Dorsolateral prefrontal cortex (tissue), 122 donors: ENCODE measurements at places on chromosomes 7 and 10. TPM values are rescaled to one million over a fixed set of nuclear protein-coding genes. Genes with fewer than 3 reads are reported as not detected.

GRCh38 chr10:121514141-121514865 lies 83.9 kb downstream of the FGFR2 start:
- no peak for DNase-seq

- DNase-seq, result no peak
Observed at GRCh38 chr10:2921956-2922680, 145.2 kb upstream of the PFKP start.

- DNase-seq, result no peak
Observed at GRCh38 chr7:157797361-157797760, 460.6 kb downstream of the DNAJB6 start.

DNA sequence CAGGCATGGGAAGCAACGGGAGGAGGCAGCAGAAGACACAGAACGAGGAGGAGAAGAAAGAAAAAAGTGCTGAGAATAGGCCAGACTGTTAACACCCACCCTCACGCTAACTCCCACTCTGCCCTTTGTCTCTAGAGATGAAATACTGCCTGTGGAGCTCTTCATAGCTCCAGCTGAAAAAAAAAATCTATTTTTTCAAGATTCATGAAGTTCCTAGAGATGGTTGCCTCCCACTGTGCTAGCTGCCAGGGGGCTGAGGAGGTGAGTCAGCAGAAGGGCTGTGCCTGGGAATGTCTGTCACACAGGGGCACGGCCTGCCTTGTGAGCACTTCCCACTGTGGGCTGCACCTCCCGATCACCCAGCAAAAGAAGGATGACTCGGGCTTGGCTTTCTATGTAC lies 144.5 kb downstream of the RNF216 start:
- DNase-seq, result peak; percentile 72

- peak; percentile 80 for DNase-seq
Observed at GRCh38 chr7:5494683-5495561, 71.3 kb upstream of the TNRC18 start.

DNA sequence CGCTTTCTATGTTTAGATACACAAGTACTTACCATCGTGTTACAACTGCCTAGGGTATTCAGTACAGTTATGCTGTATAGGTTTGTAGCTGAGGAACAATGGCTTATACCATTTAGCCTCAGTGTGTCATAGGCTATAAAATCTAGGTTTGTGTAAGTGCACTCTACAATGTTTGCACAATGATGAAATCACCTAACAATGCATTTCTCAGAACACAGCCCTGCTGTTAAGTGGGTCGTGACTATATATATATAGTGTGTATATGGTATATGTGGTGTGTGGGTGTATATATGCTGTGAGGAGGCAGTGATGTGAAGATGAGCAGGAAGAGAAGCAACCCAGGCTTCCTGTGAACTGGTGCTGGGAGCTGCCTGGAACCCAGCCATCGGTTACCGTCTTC lies 65.6 kb upstream of the MKI67 start:
- DNase-seq, result no peak

- no peak for DNase-seq
Observed at GRCh38 chr7:42208572-42208971, 28.4 kb downstream of the GLI3 start.

GRCh38 chr10:87782721-87783120 lies 35.3 kb downstream of the ATAD1 start:
- no peak for DNase-seq

DNA sequence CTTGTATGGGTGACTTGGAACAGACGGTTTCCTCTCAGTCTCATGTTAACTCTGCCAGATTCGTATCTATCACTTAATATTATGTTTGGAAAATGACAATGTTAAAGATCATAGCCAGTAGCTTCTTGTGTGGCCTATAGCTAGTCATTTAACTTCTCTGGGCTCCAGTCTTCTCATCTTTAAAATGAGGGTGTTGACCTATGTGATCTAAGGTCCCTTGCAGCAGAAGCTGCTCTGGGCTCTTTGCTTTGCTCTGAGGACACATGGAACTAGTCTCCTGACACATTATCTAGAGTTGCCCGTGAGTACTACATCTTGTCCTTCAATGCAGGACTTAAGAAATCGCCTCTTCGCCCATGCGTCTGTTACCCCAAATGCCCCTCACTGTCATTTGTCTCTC lies 93.1 kb downstream of the TMEM178B start:
- DNase-seq, result no peak

GRCh38 chr10:73837072-73837471 lies 25.7 kb upstream of the NDST2 start:
- DNase-seq, result no peak

DNA sequence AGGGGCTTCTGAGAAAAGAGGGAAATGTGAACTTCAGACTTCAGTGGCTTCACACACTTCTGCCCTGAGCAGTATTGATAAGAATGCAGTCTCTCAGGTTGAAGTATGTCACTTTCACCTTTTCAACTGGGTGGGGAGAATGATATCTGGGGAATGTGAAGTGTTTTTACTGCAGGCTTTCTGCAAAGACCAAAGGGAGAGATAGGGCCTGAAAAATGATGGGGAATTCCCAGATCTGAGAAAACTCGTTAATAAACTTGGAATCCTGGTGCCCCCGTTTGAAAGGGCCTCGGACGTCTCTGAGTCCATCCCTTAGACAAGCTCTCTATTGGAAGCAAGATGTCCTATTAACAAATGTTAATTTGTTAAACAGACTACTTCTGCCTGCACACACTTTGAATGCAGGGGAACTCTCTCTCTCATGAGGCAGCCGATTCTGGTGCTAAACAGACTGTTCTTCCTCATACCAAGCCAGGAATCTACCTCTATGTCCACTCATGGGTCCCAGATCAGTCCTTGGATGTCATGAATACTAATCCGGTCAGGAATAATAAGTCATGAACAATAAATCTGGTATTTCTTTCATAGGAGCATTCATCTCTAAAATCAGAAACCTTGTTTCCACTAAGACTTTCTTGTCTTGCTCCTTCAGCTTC lies 193.6 kb downstream of the JCAD start:
- no peak for DNase-seq

GRCh38 chr10:3538656-3539531 lies 246.1 kb downstream of the KLF6 start:
- DNase-seq, result no peak

- DNase-seq, result no peak
Observed at GRCh38 chr7:158861004-158861787, 4.8 kb downstream of the DYNC2I1 start.

DNA sequence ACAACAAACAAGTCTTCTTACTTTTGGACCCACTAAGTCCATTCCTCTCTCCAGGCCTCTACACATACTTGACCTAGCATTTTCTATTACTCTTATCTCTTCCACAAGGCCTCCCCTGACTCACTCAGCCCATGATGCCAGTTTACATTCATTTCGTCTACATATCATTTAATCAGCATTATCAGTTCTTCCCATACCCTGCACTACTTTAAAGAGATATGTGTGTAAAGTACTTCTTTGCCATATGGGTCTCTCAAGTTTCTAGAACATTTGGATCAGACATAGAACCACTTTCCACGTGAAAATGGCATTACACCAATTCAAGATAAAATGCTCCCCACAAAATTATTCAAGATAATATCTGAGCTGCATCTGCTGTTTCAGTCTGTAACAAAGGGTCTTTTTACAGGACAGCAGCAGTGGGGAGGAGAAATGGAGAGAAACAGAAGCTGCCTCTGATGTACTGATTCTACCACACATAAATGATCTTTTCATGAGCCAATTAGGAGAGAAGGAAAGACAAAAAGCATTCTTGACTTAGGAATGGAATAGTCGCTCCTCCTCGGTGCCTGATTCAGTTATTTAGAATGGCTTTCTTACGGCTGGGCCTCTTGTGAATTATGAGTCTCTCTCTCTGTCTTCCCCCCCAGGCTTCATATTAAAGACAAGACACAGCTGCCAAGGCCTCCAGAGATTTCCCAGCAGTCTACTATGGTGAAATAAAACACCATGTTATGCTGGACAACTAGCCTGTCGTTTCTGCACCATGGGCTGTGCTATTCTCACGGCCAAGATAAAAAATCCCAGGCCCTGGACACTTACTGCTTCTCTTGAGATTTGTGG lies 46.9 kb upstream of the SEPTIN7 start:
- DNase-seq, result no peak

- no peak for DNase-seq
Observed at GRCh38 chr10:58158806-58159205, 108.9 kb downstream of the IPMK start.

The OR2A1 gene
- not detected for total RNA-seq

The TMEM236 gene
- total RNA-seq, result 0.55 TPM

The PPP1R17 gene
- 1.5 TPM for total RNA-seq

The STEAP4 gene
- total RNA-seq, result 0.57 TPM

The TEX36 gene
- not detected for total RNA-seq

The HHEX gene
- 4.8 TPM for total RNA-seq

The NSMCE4A gene
- total RNA-seq, result 32.3 TPM

The FBXL13 gene
- total RNA-seq, result 8.3 TPM

The ELAPOR2 gene
- 48.9 TPM for total RNA-seq
